ENCODE measurements at places on chromosomes 2 and 18.
A peak's percentile ranks its signal among the peaks of the same experiment; 100 is the strongest.

GRCh38 chr2:24374301-24374700, 14.0 kb upstream of the ITSN2 start:
- no peak for DNase-seq

DNA sequence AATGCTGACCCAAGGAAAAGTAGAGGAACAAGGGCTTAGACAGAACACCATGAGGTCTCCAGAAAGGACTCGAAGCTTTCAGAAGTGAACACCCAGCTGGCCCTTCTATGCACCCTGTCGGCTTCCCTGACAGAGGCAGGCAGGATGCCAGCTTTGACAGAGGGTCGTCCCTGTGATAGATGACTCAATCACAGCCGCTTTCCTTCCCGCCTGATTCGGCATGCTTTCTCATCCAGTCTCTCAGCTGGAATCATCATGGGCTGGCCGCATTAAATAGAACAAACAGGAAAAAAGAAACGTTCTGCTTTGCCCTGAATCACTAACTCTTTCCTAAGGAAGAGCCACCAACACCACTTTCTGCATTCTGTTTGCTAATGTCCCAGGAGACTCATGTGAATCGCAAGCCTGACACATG, 140.3 kb upstream of the RAB12 start:
- DNase-seq: no peak

DNA sequence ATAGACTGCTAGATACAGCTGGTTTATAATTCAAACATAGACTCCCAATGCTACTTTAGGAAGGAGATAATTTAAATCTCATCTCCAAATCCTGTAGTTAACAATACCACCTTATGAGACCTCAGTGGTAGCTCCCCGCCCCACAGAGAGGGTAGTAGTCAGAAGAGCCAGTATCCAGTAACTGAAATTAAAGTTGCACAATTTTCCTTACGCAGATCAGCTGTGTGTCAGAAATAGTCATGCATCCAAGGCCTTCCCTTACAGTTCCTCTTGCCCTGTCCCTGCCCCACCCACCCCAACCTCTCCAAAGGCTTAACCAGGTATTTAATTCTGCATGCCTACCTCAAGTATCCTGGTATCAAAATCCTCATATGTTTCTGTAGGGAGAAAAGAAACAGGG, 15.5 kb downstream of the MRPS5 start:
- DNase-seq: no peak

- no peak for DNase-seq
Observed at GRCh38 chr2:123840574-123840973, 184.5 kb upstream of the CNTNAP5 start.

- DNase-seq: peak; percentile 20
Observed at GRCh38 chr2:190069936-190070696, 7.6 kb upstream of the MSTN start.

DNA sequence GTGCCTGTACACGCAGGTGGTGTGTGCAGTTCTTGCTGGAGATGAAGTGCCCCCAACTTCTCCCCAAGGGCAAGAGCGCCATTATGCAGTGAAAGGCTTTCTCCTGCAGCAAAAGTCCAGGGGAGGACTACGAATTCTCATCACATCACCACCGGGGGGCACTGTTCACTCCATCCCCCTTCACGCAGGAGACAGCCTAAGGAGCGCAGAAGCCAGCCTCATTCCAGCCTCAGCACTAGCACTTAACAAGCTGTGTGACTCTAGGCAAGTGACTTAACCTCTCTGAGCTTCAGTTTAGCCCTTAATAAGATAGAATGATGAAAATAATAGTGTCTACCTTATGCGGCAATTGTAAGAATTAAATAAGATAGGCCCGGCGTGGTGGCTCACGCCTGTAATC, 32.3 kb downstream of the DNMT3A start:
- no peak for DNase-seq

DNA sequence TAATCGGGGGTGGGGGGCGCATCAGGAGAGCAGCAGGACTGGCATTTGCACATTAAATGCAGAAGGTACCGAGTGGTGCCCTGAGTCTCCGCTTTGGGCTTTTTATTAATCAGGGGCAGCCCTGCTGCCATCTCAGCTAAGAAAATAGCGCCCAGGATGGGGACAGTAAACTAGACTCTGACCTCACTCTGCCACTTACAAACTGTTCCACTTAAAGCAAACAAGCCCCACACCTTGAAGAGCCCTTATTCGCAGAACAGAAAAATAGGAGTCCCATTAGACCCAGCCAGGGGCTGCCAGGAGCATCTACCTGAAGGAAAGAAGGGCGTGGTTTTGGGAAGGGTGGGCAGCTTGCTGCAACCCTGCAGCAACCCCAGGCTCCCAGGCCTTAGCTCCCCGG, 165.3 kb downstream of the TNS1 start:
- no peak for DNase-seq

- DNase-seq: no peak
Observed at GRCh38 chr2:42949125-42949524, 156.7 kb upstream of the HAAO start.

- DNase-seq: no peak
Observed at GRCh38 chr2:133200684-133201421, 367.4 kb downstream of the NCKAP5 start.

DNA sequence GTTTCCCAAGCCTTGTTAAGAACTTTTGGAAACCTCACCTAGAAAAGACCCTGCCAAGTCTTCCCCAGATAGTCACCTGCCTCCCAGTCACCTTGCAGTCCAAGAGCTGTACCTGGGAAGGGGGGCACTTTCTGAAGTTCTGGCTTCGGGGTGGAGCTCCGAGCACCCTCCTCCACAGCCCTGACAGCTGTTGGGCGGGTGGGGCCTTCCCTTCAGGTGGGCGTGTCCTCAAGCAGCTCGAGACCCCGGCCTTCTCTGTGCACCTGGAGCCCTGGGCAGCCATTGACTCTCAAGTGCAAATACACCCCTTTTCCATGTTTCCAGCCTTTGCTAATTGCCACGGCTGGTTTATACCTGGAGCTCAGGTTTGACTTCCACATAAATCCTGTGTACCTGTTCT, 37.0 kb upstream of the IGFBP5 start:
- DNase-seq: no peak

- DNase-seq: no peak
Observed at GRCh38 chr18:24033641-24034412, 19.3 kb downstream of the TTC39C start.

DNA sequence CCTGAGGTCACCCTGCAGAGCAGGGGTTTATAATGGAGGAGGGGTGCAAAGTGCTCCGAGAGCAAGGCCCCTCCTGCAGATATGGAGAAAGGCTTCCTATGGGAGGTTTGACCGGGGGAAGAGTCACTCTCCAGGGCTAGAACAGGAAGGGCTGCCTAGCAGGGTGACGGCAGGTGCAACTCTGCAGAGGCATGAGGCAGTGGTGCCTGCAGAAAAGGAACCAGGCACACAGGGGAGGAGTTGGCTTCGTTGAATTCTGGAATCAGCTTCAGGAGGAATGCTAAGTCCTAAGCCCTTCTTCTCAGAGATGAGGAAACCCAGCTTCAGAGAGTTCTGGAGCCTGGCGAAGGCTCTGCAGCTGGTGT, 17.5 kb upstream of the HPCAL1 start:
- DNase-seq: no peak

GRCh38 chr2:194004590-194005206, 1652.3 kb upstream of the SLC39A10 start:
- no peak for DNase-seq

DNA sequence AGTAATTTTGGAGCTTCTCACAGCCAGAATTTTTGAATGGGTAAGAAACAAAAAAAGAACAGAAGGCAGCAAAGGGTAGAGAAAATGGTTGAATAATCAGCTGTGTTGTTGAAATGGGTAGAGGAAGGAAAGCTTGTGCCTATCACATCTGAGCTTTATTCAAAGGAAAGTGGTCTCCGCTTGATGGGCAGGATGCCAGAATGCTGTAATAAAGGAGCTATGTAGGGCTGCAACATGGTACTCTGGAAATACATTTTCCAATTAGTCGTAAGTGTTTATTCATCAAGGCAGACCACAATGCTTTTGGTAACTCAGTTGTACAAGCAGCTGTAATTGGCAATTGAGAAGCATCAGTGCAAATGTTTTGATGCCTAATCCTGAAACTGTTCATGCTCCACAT, 196.9 kb downstream of the ICOS start:
- DNase-seq: no peak

DNA sequence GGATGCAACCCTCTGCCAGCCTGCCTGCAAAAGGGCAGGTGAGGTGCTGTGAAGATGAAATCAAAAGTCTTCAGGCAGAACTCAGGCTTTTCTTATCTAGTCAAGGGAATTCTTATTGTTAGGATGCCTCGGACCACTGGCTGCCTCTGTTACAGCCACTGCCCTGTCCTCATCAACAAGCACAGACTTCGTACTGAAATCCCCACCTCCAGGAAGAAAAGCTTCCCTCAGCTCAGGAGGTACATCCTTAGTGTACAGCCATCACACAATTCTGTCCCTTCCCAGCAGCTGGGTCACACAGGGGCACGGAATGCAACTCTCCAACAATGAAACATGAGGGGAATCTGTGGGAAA, 10.1 kb upstream of the RNU4ATAC start:
- DNase-seq: no peak

GRCh38 chr2:55809875-55810621, 113.5 kb downstream of the EFEMP1 start:
- no peak for DNase-seq

- DNase-seq: no peak
Observed at GRCh38 chr2:16181741-16182090, 241.4 kb downstream of the MYCN start.

GRCh38 chr2:33378556-33379210, 97.8 kb upstream of the RASGRP3 start:
- no peak for DNase-seq
